ENCODE measurements at places on chromosomes 6 and 20.

DNA sequence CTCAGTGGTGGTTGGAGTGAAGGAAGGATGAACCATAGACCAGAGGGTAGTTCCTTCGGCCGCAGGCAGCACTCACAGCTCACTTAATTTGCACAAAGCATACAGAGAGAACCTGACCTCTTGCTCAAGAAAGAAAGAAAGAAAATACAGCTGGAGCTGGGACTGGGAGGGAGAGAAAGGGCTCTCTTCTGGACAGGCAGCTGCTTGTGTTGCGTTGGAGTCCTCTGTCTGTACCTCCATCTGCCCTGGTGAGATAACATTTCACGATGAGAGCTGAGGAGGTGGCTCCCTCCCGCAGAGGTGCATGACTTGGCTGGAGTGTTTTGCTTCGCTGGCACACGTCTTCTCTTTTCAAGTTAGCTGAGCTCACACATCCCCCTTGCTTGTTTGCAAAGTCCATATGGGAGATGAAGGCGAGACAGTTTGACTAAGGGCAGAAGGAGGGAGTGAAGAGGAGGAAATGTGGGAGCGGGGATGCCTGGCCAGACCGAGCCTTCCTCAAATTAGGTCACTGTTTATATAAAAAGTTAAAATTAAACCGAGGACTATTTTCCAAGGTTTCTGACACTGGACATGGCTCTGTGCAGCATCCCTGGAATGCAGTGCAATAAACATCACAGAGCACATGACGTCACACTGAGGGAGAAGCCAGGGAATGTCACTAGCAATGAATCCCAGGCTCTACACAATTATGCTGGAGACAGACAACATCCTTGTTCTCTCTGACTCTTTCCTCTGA, 359.4 kb downstream of the CD83 start:
- DNase-seq, result peak; percentile 72

DNA sequence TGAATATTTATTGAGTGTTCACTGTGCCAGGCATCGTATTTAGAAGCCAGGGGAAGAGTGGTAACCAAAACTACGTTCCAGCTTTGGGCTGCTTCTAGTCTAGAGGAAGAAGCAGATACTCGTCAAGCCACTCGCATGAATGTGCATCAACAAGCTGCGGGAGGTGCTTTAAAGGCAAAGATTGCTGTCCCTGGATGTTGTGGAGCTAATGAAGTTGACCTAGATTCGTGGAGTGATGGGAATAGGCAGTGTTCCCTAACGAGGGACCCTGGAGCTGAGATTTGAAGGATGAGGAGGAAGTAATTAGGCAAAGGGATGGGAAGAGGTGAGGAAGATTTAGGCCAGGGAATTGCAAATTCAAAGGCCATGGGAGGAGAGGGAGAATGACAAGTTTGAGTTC, 118.9 kb downstream of the TMEM170B start:
- DNase-seq, result no peak

DNA sequence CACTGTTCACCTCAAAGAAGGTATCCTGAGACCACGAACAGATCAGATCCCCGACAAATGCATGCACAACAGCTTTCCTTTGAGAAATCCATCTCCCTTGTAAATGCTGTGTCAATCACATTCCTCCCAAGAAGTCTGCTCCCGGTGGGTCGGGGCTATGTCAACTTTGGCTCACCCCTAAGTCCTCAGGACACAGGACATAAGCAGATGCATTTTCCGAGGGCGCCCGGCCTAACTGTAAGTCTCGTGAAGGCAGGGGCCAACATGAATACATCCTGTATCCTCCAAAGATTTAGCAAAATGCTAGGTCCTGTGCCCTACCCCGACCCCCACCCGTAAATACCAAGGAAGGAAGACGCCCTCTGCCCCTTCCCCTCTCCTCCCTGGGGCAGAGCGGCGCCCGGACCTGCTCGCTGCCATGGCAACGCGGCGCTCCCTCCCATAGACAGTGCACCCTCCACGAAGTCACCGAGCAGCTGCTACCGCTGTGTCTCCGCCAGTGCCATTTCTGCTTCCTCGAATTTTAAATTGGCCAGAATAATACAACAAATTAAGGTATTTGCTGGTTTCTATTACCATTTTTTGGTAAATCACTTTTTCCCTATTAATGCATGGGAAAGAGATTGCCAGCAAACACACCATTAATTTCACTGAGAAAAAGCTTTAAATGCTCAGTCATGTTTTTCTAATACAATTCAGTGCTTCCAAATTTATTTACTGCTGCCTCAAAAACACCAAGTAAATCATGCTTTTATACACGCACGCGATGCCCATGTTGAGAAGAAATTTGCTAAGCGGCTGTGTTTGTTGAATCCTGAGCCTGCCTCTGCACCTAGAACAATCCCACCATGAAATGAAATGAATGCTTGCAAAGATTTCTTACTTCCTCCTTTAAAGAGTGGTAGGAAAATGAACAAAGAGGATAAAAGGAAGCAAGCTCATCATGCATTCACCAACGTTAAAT, 100.6 kb downstream of the PCSK2 start:
- no peak for DNase-seq

GRCh38 chr6:157561414-157561790, 180.4 kb downstream of the ZDHHC14 start:
- DNase-seq, result no peak

- no peak for DNase-seq
Measured at GRCh38 chr20:61619751-61620150, 367.7 kb downstream of the CDH4 start.

DNA sequence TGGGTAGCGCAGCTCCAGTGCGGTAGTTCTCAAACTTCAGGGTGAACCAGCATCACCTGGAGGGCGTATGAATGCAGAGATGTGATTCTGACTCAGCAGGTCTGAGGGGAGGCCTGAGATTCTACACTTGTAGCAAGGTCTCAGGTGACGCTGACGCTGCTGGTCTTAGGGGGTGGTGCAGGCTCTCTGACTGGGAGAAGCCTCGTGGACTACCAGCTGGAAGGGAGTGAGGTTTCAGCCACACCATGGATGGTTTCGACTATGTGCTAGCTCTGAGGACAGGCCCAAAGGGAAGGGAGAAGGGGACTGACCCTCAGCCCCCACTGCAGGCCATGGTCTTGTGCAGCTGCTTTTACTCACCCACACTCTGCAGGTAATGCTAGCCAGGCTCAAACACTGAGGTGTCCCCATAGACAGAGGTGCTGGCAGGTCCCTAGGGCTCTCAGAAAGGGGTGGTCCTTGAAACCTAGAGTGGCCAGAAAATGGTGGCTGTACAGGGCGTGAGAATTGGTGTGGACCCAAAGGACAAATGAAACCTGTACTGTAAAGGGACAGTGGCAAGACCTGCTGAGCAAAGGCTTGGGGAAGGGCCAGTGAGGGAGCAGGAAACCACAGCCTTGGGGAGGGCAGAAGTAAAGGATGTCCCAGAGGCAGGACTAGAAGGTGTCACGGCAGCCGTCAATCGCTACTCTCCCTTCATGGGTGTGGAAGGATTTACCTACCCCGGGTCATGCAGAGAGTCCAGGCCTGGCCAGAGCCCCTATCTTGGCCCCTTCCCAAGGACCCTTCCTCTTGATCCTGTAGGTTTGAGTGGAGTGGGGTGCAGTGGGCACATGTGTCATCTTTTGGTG, 52.7 kb downstream of the EBF4 start:
- DNase-seq, result no peak

Data from HFFc6 (cell line).